MCF 10A (cell line): ENCODE measurements at places on chromosomes 6 and 20. TPM values are rescaled to one million over a fixed set of nuclear protein-coding genes. Genes with fewer than 3 reads are reported as not detected.
A peak's percentile ranks its signal among the peaks of the same experiment; 100 is the strongest.

GRCh38 chr20:59752704-59753460, 148.5 kb downstream of the PHACTR3 start:
- no peak overlapping the region for H3K27ac ChIP-seq
- H3K27me3 ChIP-seq, result peaks cover 94% of the 10 kb centered on the region
- no peaks in the 10 kb centered on the region for H3K36me3 ChIP-seq

- H3K27ac ChIP-seq, result peak overlapping the region; percentile 27
- no peak for DNase-seq
- peaks cover 28% of the 10 kb centered on the region for H3K4me1 ChIP-seq
- no peak overlapping the region for H3K4me3 ChIP-seq
Observed at GRCh38 chr6:74731931-74732330, 473.9 kb downstream of the COL12A1 start.

- peak overlapping the region; percentile 94 for H3K27ac ChIP-seq
- H3K36me3 ChIP-seq, result peaks cover 12% of the 10 kb centered on the region
- H3K4me3 ChIP-seq, result peak overlapping the region; percentile 91
- no peak for DNase-seq
- no peaks in the 10 kb centered on the region for H3K27me3 ChIP-seq
Observed at GRCh38 chr20:5608104-5608441, 142.1 kb upstream of the SHLD1 start.

DNA sequence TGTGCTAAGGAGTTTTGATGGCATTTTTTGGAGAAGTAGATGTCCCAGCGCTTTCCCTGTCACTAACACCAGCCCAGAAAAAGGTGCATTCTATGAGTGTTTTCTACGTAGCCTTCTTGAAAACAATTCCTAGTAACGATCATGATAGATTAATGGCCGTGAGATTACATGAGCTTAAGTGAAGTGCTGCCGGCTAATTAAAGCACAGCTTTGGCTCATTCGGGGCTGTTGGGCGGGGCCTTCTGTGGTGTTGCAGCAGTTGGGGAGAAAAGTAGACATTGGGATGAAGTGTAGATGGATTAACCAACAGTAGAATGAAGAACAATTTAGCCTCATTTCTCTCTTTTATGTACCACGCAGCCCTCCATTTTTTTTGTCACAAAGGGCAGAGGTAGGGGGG, 20.8 kb upstream of the TRAF3IP2 start:
- no peaks in the 10 kb centered on the region for H3K36me3 ChIP-seq
- no peak overlapping the region for H3K4me3 ChIP-seq
- no peaks in the 10 kb centered on the region for H3K27me3 ChIP-seq
- DNase-seq, result no peak
- H3K4me1 ChIP-seq, result no peaks in the 10 kb centered on the region
- no peak overlapping the region for H3K27ac ChIP-seq

GRCh38 chr20:709423-709822, 33.8 kb upstream of the SCRT2 start:
- peaks cover 12% of the 10 kb centered on the region for H3K27me3 ChIP-seq
- H3K36me3 ChIP-seq, result no peaks in the 10 kb centered on the region
- no peak overlapping the region for H3K4me3 ChIP-seq
- no peaks in the 10 kb centered on the region for H3K4me1 ChIP-seq

DNA sequence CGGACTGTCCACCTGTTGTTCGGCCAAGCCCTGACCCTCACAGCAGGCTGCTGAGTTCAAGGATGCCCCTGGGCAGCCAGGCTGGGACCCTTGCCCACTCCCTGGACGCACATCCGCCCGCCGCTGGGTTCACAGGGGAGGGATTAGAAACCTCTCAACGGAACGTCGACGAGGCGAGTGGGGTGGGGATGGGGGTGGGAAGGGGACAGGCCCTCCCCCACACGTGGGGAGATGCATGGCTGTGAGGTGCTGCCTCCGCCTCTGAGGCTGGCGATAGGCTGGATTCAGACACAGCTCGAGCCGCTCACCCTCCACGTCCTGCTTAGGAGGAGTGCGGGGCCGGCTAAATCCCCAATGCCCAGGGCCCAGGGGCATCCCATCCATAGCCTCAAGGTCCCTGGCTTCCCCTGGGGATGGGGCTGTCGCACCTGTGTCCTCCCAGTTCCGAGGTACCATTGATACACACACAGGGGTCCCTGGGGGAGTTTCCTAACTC, 90.6 kb upstream of the BHLHE23 start:
- no peak for DNase-seq
- peaks cover 18% of the 10 kb centered on the region for H3K27me3 ChIP-seq
- no peaks in the 10 kb centered on the region for H3K36me3 ChIP-seq
- no peaks in the 10 kb centered on the region for H3K4me1 ChIP-seq

DNA sequence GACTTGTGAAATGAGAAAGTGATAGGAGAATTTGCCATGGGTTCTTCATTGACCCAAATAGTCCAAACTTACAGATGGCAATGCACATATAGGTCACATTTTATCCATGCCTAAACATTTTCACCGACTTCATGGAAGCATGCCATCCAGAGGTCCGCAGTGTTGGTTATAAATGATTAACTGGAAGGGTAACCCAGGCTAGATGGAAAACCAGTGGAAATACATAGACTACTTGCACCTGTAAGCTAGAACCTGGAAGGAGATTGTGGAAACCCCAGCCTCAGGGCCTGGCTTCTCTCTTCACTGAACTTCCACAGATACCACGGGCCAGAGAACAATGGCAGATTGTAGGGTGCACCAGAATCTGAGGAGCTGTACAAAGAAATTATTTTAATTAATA, 103.8 kb upstream of the SYNDIG1 start:
- H3K36me3 ChIP-seq, result peaks cover 6% of the 10 kb centered on the region
- DNase-seq, result no peak
- no peak overlapping the region for H3K4me3 ChIP-seq
- H3K27ac ChIP-seq, result no peak overlapping the region
- no peaks in the 10 kb centered on the region for H3K27me3 ChIP-seq

- DNase-seq, result no peak
- no peaks in the 10 kb centered on the region for H3K27me3 ChIP-seq
- no peaks in the 10 kb centered on the region for H3K36me3 ChIP-seq
- H3K4me1 ChIP-seq, result peaks cover 10% of the 10 kb centered on the region
- H3K27ac ChIP-seq, result no peak overlapping the region
- H3K4me3 ChIP-seq, result no peak overlapping the region
Observed at GRCh38 chr6:149061930-149062329, 255.6 kb upstream of the TAB2 start.

DNA sequence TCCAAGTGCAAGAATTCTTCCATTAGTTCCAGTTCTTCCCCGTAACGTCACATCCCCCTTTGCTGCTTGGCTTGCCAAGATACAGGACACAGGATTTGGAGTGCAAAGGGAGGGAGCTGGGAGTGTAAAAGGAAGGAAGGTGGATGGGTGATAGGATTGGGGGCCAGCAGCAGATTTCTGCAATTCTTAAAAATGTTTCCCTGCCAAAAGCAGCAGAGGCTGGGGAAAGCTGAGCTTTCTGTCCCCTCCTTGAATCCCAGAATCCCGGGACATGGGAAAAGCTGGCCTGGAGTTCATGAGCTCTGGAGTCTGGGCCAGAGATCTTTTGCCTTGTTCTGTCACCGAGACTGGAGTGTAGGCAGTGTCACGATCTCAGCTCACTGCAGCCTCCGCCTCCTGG, 60.0 kb upstream of the EPB41L1 start:
- H3K36me3 ChIP-seq, result no peaks in the 10 kb centered on the region
- no peaks in the 10 kb centered on the region for H3K27me3 ChIP-seq
- H3K4me3 ChIP-seq, result no peak overlapping the region

- H3K27ac ChIP-seq, result no peak overlapping the region
- H3K4me1 ChIP-seq, result peaks cover 9% of the 10 kb centered on the region
- no peak for DNase-seq
Observed at GRCh38 chr20:43667341-43668132, 623 bp downstream of the MYBL2 start.

GRCh38 chr6:6191476-6191875, 129.0 kb downstream of the F13A1 start:
- H3K4me1 ChIP-seq, result no peaks in the 10 kb centered on the region
- no peaks in the 10 kb centered on the region for H3K36me3 ChIP-seq
- H3K27me3 ChIP-seq, result peaks cover 29% of the 10 kb centered on the region
- peak; percentile 32 for DNase-seq
- H3K4me3 ChIP-seq, result no peak overlapping the region

DNA sequence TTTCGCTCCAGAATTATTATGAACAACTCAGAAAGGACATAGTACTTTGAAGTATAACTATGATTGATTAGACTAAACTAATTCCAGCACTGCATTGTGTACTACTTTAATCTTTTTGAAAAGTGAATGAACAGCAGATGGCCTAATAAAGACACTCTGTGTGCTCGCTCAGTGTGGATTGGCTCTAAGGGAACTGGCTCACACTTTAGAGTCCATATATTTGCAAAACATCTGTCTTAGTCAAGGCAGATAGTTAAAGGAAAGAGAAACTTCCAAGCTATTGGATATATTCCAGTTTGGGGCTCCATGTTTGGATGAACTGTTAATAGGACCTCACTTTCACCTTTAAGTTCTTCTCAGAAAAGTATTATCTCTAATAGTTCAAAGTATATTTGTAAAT, 218.9 kb downstream of the EYA4 start:
- no peak overlapping the region for H3K27ac ChIP-seq
- H3K27me3 ChIP-seq, result peaks cover 88% of the 10 kb centered on the region
- no peak overlapping the region for H3K4me3 ChIP-seq
- DNase-seq, result no peak
- no peaks in the 10 kb centered on the region for H3K4me1 ChIP-seq
- H3K36me3 ChIP-seq, result no peaks in the 10 kb centered on the region

DNA sequence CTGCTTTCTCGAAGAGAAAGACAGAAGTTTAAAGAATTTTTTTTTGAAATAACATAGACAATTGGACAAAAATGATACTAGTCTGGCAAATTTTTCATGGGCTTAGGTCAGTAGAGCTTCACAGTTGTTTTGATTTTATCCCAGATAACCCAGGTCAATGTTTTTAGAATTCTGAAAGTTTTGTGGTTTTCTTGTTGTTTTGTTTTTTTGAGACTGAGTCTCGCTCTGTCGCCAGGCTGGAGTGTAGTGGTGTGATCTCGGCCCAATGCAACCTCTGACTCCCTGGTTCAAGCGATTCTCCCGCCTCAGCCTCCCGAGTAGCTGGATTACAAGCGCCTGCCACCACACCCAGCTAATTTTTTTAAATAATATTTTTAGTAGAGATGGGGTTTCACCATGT, 22.8 kb downstream of the KIF13A start:
- H3K36me3 ChIP-seq, result peaks cover 6% of the 10 kb centered on the region
- DNase-seq, result no peak
- H3K4me3 ChIP-seq, result no peak overlapping the region
- peaks cover 22% of the 10 kb centered on the region for H3K4me1 ChIP-seq
- H3K27me3 ChIP-seq, result no peaks in the 10 kb centered on the region
- no peak overlapping the region for H3K27ac ChIP-seq

DNA sequence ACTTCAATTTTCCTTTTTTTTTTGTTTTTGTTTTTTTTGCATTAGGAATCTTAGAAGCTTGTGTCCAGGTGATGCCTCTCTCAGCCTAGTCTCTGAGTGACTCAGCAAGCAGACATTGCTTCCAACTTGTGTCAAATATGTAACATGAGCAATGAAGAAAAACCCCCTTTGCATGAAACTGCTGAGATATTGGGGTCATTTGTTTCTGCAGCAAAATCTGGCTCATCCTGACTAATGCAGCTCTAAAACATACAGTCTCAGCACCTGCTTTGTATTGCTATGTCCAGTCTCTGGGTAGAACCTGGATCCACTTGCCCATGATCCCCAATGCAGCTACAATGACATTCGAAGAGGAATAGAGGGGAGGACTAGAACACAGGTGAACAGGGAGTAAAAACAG, 55.7 kb upstream of the LRFN2 start:
- no peaks in the 10 kb centered on the region for H3K4me1 ChIP-seq
- H3K27ac ChIP-seq, result no peak overlapping the region
- H3K36me3 ChIP-seq, result no peaks in the 10 kb centered on the region
- no peak for DNase-seq
- no peaks in the 10 kb centered on the region for H3K27me3 ChIP-seq

- H3K4me3 ChIP-seq, result no peak overlapping the region
- H3K27ac ChIP-seq, result no peak overlapping the region
- peaks cover 5% of the 10 kb centered on the region for H3K4me1 ChIP-seq
- H3K27me3 ChIP-seq, result no peaks in the 10 kb centered on the region
Observed at GRCh38 chr6:103979308-103979707, 880.4 kb downstream of the HACE1 start.

DNA sequence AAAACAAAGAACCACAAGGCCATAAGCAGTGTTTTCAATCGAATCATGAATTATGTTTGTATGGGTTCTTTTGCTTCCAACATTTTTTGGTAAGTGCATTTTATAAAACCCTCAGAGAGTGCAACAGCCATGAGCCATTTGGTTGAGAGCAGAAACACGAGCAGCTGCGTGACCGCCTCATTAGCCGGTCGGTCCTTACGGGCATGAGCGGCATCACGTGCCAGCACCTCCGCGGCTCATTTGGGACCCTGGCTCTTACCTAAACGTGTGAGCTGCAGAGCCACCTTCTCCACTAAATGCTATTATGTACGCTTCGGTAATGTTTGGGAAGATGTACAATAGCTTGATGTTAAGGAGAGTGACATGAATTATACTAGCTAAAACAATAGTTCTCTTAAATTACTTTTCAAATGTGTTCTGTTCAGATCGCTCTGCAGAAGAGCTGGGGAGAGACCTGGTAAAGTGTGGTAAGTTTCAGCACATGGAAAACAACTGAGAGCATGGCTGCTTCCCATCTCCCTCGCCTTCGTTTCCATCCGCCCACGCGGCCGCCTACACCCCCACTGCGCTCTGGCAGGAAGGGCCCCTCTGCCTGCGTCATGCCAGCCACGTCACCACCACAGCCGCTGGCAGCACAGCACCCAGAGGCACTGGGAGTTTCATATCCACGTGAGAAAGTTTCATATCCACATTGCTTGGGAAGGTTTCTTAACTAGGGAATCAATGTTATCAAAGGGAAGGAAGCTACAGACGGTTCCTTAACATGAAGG, 23.7 kb upstream of the PDE10A start:
- H3K4me1 ChIP-seq, result no peaks in the 10 kb centered on the region
- no peak for DNase-seq
- no peaks in the 10 kb centered on the region for H3K36me3 ChIP-seq
- H3K27me3 ChIP-seq, result no peaks in the 10 kb centered on the region
- no peak overlapping the region for H3K27ac ChIP-seq

- H3K36me3 ChIP-seq, result peaks cover 4% of the 10 kb centered on the region
- DNase-seq, result no peak
- H3K27ac ChIP-seq, result no peak overlapping the region
Observed at GRCh38 chr20:35225319-35226125, 968 bp upstream of the MMP24 start.

DNA sequence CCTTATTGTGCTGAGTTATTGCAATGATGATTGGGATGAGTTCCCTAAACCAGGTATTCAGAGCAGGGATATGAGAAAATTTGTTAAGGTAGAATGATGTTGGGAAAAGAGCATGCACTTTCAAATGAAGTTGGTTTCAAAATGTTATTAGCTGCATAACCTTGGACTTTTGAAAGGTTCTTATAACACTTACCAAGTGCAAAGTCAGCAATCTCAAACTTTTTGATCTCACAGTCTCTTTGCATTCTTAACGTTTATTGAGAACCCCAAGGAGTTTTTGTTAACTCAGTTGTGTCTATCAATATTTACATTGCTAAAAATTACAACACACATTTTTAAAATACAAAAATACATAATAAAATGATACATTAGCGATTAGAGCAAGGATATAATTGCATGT, 802.4 kb downstream of the PHF3 start:
- no peak overlapping the region for H3K4me3 ChIP-seq
- H3K36me3 ChIP-seq, result no peaks in the 10 kb centered on the region
- DNase-seq, result no peak
- H3K4me1 ChIP-seq, result no peaks in the 10 kb centered on the region
- no peak overlapping the region for H3K27ac ChIP-seq
- no peaks in the 10 kb centered on the region for H3K27me3 ChIP-seq

PRICKLE4 gene
- 0.93 and 1.5 TPM in 2 replicates for total RNA-seq

LAMA4 gene
- 0.72 TPM in 1 of 2 replicates, not detected in the other for total RNA-seq

BPIFB2 gene
- total RNA-seq, result not detected in 2 replicates

KCTD20 gene
- 46.6 and 52.0 TPM in 2 replicates for total RNA-seq

TREML1 gene
- not detected in 2 replicates for total RNA-seq

AVP gene
- total RNA-seq, result not detected in 2 replicates
